ENCODE measurements at places on chromosomes 1 and 21.
A peak's percentile ranks its signal among the peaks of the same experiment; 100 is the strongest.

- no peak for DNase-seq
Measured at GRCh38 chr1:152855661-152856060, 4.1 kb upstream of the LCE7A start.

DNA sequence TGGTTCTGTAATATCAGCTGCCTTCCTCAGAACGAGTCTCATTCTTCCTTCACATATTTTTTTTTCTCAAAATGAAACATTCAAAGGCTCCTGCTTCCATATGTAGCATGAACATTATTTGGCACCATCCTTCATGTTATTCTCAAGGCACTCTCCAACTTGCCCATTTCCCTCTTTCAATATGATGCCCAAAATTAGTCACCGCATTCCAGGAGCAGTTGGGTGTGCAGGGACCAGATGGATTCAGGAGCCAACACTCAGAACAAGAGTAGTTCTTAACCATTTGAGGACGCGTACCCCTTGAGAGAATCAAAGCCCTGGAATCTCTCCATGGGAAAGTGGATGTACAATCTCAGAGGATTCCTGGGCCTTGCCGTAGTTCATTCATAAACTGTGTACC lies 50.3 kb downstream of the KCNK1 start:
- no peak for DNase-seq

DNA sequence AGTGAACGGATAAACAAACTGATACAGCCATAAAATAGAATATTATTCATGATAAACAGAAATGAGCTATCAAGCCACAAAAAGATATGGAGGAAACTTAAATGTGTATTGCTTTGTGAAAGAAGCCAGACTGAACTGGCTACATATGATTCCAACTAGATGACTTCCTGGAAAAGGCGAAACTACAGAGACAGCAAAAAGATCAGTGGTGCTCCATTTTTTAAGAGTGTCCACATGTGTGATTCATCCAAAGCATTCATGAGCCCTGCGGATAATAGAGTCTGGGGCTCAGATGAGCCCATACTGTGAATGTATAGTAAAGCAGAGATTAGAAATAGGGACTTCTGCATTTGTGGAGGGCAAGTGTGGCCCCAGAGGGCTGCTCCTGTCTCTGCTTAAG lies 7.8 kb upstream of the TMEM222 start:
- no peak for DNase-seq

- no peak for DNase-seq
Measured at GRCh38 chr1:12085643-12086260, 22.6 kb downstream of the TNFRSF8 start.

DNA sequence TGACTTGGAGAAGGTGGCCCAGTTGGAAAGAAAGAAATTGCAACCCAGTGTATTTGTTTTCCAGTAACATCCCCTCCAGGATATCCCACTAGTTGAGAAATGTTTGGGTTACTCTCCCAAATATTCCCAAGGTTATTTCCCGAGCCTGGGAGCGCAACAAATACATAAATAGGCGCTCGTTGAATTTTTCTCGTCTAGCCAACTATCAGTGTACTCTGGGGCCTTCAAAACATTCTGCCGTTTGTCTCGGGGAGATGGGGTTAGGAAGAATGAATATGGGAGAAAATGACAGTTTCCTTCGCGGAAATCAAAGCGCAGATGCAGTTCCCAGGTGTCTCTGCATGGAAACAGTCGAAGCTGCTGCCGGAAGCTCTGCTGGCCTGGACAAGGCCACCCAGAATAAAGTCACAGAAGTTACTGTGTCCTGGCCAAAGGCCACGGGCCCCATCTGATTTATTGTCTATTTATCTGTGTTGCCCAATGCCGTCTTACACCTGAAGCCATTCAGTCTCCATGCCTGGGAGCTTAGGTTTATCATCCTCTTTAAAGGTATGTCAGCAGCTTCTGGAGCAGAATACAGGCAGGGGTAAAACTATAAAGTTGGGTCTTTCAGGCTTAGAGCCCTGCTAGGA lies 1.0 kb downstream of the C1orf115 start:
- no peak for DNase-seq

- no peak for DNase-seq
Measured at GRCh38 chr1:15141935-15142539, 11.5 kb upstream of the TMEM51 start.

DNA sequence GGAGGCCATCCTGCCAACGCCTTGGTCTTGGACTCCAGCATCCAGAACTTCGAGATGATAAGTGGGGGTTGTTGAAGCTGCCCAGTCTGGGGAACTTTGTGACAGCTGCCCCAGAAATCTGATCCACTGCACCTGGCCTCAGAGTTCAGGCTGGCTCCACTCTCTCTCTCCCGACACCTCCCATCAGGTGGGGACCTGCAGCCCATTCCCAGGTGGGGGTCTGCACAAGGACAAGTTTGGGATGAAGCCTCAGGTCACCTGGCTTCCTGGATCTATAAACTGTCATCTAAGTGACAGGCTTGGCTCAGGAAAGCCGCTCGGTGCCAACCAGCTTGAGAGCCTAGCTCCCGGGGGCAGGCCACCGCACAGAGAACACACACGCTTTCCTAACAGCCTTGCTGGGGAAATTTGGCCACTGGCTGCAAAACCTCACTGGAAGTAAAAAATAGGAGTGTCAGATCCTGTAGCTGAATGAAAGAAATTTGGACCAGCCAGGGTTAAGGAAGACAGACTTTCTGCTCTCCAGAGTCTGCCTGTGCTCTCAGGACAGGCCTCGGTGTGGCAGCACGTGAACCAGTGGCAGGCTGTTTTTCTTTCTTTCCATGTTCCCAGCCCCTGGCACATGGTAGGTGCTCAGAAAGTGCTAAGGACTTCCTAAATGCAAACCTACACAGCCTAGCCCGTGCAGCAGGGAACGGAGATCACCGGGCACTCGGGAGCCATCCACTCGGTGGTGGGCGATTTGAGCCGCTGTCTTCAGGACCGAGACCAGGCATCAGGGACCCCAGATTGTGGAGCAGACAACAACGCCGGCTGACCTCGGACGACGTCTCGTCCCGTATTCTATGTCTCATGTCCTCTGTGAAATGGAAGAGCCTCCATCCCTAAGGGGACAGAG lies 42.6 kb upstream of the LBR start:
- DNase-seq: no peak

GRCh38 chr1:114512595-114513280 lies 1.7 kb upstream of the TRIM33 start:
- no peak for DNase-seq

GRCh38 chr1:94998114-94998513 lies 71.2 kb upstream of the CNN3 start:
- DNase-seq: no peak

GRCh38 chr1:73009938-73010337 lies 727.6 kb upstream of the NEGR1 start:
- no peak for DNase-seq

- DNase-seq: peak; percentile 68
Measured at GRCh38 chr21:42056996-42057689, 14.0 kb upstream of the UMODL1 start.

GRCh38 chr1:94048413-94049164 lies 72.4 kb downstream of the ABCA4 start:
- DNase-seq: peak; percentile 19

DNA sequence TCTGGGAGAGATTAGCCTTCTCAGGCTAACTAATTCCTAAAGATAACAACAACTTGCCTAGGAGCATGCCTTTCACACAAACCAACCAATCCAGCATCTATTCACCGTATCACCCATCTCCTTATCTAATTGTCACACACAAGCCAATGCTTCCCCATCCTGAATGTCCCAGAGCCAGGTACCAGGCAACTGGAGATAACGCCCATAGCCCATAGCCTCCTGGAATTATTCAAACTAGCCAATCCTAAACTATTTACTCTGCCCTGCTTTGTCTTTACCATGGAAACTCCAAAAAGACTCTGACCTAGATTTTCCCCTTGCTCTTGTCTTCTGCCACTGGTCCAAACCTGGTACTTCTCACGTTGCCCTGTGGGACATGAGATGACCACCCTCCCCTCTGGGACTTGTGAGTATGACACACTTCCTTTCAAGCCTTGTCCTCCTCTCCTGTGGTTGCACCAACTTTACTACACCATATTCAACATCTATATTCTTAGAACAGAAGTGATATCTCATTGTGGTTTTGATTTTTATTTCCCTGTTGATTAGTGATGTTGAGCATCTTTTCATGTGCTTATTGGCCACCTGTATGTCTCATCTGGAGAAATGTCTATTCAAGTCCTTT lies 8.8 kb upstream of the ATG4C start:
- no peak for DNase-seq

GRCh38 chr1:113931451-113931851 lies 2.3 kb downstream of the HIPK1 start:
- peak; percentile 52 for DNase-seq

DNA sequence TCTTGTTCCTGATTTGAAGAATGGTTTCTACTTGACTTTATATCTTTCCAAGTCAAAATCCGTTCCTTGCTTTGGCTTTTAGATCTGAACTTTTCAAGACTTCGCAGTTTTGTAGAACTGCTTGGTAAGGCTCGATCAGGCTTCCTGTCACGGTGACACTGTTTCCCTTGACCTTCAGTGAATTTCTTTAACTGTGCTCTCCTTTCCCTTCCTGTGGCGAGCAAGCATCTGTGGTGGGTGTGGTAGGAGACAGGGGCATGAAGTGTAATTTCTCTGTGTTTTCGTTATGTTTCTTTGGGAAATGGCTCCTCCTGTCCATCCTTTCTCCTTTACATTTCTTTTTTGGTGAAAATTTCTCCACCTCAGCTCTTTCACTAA lies 10.4 kb downstream of the STYXL2 start:
- no peak for DNase-seq

GRCh38 chr1:111720977-111721786 lies 18.0 kb downstream of the INKA2 start:
- no peak for DNase-seq

GRCh38 chr21:31005019-31005418 lies 33.3 kb downstream of the KRTAP19-8 start:
- DNase-seq: no peak

DNA sequence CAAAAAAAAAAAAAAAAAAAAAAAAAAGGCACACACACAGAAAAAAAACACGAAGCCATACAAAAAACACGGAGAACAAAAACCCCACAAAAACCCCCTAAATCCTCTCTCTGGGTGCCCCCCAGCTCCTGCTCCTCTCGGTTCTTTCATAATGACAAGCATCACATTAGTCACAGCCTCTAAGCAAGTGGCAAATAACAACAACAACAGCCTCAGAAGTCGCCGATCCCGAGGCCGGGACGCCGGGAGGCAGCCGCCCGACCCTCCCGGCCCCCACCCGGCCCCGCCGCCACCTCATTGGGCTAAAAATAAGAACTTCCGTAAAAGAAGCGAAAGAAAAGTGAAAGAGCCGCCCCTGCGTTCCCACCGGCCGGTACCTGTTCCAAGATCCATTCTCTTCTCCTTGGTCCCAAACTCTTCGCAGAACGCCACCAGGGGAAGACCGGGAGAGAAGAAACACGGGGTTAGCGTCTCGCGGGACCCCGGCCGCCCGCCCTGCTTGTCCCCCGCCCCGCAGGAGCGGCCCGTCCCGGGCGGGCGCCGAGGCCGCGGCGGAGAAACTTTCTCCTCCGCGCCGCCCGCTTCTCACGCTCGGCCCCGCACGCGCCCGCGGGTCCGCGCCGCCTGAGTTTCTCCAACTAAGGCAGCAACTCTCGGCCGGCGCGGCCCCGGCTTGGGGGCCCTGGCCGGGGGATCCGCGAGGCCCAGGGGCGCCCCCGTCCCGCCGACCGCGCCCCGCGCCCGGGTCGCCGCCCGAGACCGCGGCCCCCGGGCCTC lies 102.8 kb downstream of the CASZ1 start:
- DNase-seq: no peak

- no peak for DNase-seq
Measured at GRCh38 chr1:29563571-29563970, 327.2 kb downstream of the PTPRU start.

GRCh38 chr1:235108185-235108593 lies 20.4 kb downstream of the TOMM20 start:
- no peak for DNase-seq

DNA sequence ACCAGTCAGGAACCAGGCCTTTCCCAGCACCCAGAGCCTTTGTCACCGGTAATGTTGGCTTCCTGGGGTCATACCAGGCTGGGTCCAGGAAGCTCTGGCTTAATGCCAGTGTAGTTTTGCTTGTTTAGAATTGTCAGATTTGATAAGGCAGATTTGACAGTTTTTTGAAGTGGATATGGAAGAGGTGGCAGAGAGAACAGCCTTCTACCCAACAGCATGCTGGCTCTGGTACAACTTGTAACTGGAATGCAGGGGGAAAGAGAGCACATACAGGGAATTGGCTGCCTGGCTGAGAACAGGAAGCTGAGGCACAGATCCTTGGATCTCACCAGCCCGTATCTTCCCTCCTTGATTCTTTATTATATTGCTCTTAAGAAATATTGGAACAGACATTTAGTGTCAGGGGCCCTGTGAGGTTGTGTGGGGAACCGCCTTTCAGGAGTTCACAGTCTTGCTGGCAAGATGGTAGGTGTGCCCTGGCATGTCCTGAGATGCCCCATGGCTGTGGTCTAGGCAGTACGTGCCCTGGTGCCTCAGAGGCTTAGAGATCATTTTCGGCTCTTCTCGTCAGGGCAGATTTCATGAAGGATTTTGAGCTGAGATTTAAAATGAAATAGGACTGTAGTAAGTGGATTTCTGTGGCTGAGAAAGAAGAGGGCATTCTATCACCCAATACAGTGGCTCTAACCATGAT lies 227.0 kb downstream of the PBX1 start:
- peak; percentile 0 for DNase-seq

DNA sequence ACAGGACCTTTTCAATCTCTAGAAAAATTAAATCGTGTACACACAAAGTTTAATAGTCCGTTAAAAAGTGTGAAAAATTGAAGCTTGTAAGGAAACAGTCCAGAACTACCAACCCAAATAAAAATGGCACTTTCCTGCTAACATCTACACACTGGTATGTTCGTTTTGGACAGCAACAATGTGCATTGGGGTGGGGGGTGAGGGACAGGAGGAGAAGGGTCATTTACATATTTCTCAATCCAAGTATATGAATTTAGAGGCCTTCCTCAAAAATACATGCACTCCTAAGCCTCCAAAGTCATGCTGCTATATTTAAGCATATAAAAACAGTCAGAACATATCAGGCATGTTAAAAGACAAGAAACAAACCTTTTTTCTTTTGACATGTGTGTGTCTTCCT lies 2.5 kb downstream of the PPP1R15B start:
- no peak for DNase-seq

Data from HCEC 1CT (cell line).